ENCODE measurements at places on chromosomes 12 and 14. TPM values are rescaled to one million over a fixed set of nuclear protein-coding genes. Genes with fewer than 3 reads are reported as not detected.
A peak's percentile ranks its signal among the peaks of the same experiment; 100 is the strongest.

- no peaks in the 10 kb centered on the region for H3K36me3 ChIP-seq
- peaks cover 10% of the 10 kb centered on the region for H3K4me1 ChIP-seq
- no peak for DNase-seq
- H3K27ac ChIP-seq = peak overlapping the region; percentile 82
- H3K4me3 ChIP-seq = no peak overlapping the region
These were observed 10.6 kb downstream of the PHLDA1 start for GRCh38 chr12:76020731-76021672.

DNA sequence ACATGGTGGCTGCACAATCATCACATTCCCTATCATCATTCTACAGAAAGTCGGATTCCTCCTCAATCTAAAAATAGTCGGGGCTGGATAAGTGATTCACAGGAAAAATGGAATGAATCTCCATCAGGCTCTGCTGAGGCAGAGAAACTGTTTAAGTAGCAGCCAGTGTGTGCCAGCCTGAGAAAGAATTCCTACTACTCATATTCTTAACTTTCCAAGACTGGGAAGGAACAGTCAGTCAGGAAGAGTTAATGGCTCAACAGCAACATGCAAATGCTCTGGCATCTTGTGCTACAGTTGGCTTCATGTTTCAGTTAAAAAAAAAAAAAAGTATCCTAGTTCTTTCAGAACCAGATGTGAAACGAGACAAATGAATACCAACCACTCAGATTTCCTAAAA lies 187.0 kb downstream of the GRIP1 start:
- no peak for DNase-seq
- H3K36me3 ChIP-seq = no peaks in the 10 kb centered on the region
- H3K27ac ChIP-seq = no peak overlapping the region
- no peaks in the 10 kb centered on the region for H3K4me1 ChIP-seq
- H3K4me3 ChIP-seq = no peak overlapping the region

GRCh38 chr12:88237954-88238353 lies 95.8 kb downstream of the TMTC3 start:
- no peaks in the 10 kb centered on the region for H3K36me3 ChIP-seq
- H3K27me3 ChIP-seq = no peaks in the 10 kb centered on the region
- DNase-seq = no peak
- no peak overlapping the region for H3K4me3 ChIP-seq
- H3K4me1 ChIP-seq = no peaks in the 10 kb centered on the region

GRCh38 chr14:65192686-65193085 lies 90.4 kb upstream of the MAX start:
- no peaks in the 10 kb centered on the region for H3K27me3 ChIP-seq
- no peak for DNase-seq
- no peak overlapping the region for H3K4me3 ChIP-seq

DNA sequence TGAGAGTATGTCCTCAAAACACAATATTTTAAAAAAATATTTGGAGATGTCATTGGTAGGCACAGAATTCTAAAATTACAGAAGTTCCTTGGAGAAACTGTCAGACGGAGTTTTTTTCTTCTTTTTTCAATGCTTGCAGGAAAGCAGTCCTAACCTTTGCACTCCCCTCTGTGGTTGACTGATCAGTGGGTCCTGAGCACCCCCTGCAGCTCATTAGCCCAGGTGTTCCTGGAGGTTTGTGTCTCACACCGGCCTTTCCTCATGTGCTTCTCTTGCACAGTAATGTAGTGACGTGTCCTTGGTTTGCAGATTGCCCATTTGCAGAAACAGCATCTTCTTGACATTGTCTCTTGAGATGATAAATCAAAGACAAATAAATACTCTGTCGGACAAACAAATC lies 513.0 kb downstream of the TMEM121 start:
- no peaks in the 10 kb centered on the region for H3K27me3 ChIP-seq
- no peaks in the 10 kb centered on the region for H3K4me1 ChIP-seq
- no peak overlapping the region for H3K4me3 ChIP-seq
- DNase-seq = no peak
- H3K36me3 ChIP-seq = no peaks in the 10 kb centered on the region

DNA sequence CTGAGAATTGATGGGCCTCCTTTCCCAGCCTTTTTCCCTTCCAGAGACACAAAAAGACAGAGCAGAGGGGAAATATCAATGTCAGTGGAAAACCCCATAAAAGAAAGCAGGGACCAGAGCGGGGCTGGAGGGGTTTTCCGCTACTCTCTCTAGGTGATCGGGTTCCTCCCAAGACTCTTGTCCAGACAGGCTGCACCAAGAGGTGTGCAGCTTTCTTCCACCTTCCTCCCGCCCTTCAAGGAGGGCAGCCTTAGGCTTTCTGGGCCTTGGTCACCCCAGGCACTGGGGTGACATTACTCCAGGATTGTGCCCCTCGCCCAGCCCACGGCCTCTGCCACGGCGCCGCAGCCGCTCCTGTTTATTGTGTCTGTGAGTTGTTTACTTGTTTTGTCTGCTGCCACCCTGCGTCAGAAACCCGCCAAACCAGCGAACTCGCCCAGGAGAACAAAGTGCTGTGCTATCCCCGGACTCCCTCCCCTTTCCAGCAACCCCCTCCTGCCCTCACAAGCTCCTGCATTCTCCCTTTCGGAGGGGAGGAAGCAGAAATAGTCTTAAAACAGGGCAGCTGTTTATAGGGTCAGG lies 6.7 kb upstream of the HOXC6 start:
- peak; percentile 79 for DNase-seq
- peaks cover 8% of the 10 kb centered on the region for H3K4me1 ChIP-seq
- no peaks in the 10 kb centered on the region for H3K36me3 ChIP-seq
- H3K27me3 ChIP-seq = peaks cover 3% of the 10 kb centered on the region

GRCh38 chr12:126547905-126548304 lies 1482.7 kb downstream of the AACS start:
- H3K36me3 ChIP-seq = no peaks in the 10 kb centered on the region
- H3K4me1 ChIP-seq = no peaks in the 10 kb centered on the region
- H3K27me3 ChIP-seq = no peaks in the 10 kb centered on the region
- H3K27ac ChIP-seq = no peak overlapping the region

- H3K4me3 ChIP-seq = no peak overlapping the region
- peak; percentile 84 for DNase-seq
- no peak overlapping the region for H3K27ac ChIP-seq
These were observed 40.2 kb downstream of the HSP90AA1 start for GRCh38 chr14:102046337-102047278.

GRCh38 chr14:86521031-86521730 lies 991.2 kb downstream of the FLRT2 start:
- H3K4me3 ChIP-seq = no peak overlapping the region
- no peaks in the 10 kb centered on the region for H3K36me3 ChIP-seq
- H3K27me3 ChIP-seq = no peaks in the 10 kb centered on the region
- no peak overlapping the region for H3K27ac ChIP-seq
- no peak for DNase-seq
- no peaks in the 10 kb centered on the region for H3K4me1 ChIP-seq

DNA sequence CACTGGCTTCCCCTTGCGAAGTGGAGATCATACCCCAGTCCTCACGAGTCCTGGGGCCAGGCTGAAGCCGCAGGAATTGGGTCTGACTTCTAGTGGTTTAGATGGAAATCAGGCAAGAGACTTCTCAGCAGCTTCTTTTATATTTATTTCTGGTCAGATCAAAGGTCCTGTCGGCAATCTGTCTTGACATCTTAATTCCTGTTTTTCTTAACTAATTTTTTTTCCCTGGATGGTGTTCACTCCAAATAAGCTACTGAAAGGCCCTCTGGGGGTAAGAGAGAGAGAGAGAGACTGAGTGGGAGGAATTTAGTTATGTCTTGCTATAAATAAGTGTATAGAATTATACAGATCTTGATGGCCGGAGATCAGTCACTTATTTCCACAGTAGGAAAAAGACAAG lies 698.7 kb upstream of the TBX3 start:
- DNase-seq = no peak
- H3K27ac ChIP-seq = no peak overlapping the region
- H3K4me1 ChIP-seq = no peaks in the 10 kb centered on the region
- H3K27me3 ChIP-seq = no peaks in the 10 kb centered on the region

GRCh38 chr14:58882577-58883018 lies 244.8 kb downstream of the DACT1 start:
- DNase-seq = peak; percentile 39
- no peaks in the 10 kb centered on the region for H3K4me1 ChIP-seq
- no peak overlapping the region for H3K27ac ChIP-seq
- H3K27me3 ChIP-seq = no peaks in the 10 kb centered on the region

- DNase-seq = no peak
- H3K27ac ChIP-seq = no peak overlapping the region
- H3K36me3 ChIP-seq = no peaks in the 10 kb centered on the region
- no peak overlapping the region for H3K4me3 ChIP-seq
- no peaks in the 10 kb centered on the region for H3K27me3 ChIP-seq
- no peaks in the 10 kb centered on the region for H3K4me1 ChIP-seq
These were observed 25.0 kb upstream of the COCH start for GRCh38 chr14:30849354-30849753.

GRCh38 chr14:88871429-88871828 lies 47.0 kb downstream of the TTC8 start:
- H3K4me1 ChIP-seq = no peaks in the 10 kb centered on the region
- H3K27ac ChIP-seq = no peak overlapping the region
- no peaks in the 10 kb centered on the region for H3K27me3 ChIP-seq
- peaks cover 8% of the 10 kb centered on the region for H3K36me3 ChIP-seq
- no peak overlapping the region for H3K4me3 ChIP-seq

GRCh38 chr12:96070670-96071279 lies 35.4 kb upstream of the LTA4H start:
- H3K4me1 ChIP-seq = no peaks in the 10 kb centered on the region
- no peak for DNase-seq

GRCh38 chr12:87001102-87001501 lies 744.9 kb upstream of the MGAT4C start:
- no peaks in the 10 kb centered on the region for H3K27me3 ChIP-seq
- DNase-seq = no peak
- no peak overlapping the region for H3K4me3 ChIP-seq

DNA sequence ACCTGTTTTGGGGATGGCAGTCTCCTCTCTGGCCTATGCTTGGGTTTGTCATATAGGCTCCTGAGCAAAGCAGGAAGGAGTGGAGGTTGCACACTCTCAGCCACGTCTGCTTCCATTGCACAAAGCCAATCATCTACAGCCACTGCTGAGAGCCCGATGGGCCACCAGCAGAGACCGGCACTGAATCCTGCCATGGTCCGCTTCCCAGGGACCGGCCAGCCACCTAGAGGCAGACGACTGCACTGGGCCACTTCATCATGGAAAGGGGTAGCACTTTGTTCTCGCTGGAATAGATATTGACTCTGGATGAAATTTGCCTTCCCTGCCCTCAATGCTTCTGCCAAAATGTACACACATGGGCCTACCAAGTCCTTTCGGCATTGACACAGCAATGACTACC lies 22.3 kb downstream of the DLK1 start:
- no peaks in the 10 kb centered on the region for H3K4me1 ChIP-seq
- no peak overlapping the region for H3K4me3 ChIP-seq

Gene CLEC14A
- 37.6 TPM for total RNA-seq
